ENCODE measurements at places on chromosomes 12 and 14.

GRCh38 chr12:26658991-26659390 lies 174.0 kb downstream of the ITPR2 start:
- no peak for DNase-seq

- peak; percentile 25 for DNase-seq
These were observed 116.5 kb downstream of the GPHN start for GRCh38 chr14:66624336-66624937.

GRCh38 chr14:64693810-64694165 lies 10.4 kb upstream of the PLEKHG3 start:
- no peak for DNase-seq

- no peak for DNase-seq
These were observed 1.1 kb downstream of the PPP4R4 start for GRCh38 chr14:94175011-94175745.

- DNase-seq = no peak
These were observed 65.8 kb upstream of the RASSF3 start for GRCh38 chr12:64544371-64545080.

DNA sequence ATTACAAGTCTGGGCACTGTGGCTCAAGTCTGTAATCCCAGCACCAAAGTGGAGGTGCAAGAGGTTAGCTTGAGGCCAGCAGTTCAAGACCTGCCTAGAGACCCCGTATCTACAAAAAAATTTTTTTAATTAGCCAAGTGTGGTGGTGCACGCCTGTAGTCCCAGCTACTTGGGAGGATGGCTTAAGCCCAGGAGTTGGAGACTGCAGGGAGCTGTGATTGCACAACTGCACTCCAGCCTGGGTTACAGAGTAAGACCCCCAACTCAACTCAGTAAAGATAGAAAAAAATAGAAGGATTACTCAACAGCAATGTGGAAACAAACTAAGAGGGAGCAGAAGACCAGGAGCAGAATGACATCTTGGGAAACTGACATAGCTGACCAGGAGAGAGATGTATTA lies 13.3 kb downstream of the SBNO1 start:
- no peak for DNase-seq

DNA sequence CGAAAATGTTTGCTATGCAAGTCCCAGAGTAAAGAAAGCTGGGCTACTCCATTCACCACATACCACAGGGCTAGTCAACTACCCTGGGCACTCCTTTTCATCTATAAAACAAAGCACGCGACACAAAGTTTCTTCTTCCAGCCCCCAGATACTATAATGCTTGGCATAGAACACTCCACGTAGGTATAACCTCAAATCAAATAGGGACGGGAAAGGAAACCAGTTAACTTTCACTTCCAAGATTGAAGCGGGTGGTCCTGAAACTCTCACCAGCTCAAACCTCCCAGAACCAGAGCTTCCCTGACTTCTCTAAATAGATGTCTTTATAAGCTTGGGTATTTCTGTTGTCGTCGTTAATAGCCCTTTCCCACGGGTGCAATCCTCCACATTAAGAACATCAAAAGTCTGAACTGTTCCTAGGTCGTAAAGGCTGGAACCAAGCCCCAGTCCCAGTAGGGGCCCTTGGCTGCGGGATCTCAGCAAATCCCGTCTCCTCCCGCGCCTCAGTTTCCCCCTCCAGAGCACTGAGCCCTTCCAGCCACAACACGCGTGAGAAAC lies 647 bp downstream of the LGMN start:
- no peak for DNase-seq

GRCh38 chr14:76761960-76762410 lies 717 bp downstream of the VASH1 start:
- DNase-seq = no peak

GRCh38 chr12:19561411-19561961 lies 122.2 kb downstream of the AEBP2 start:
- no peak for DNase-seq

- no peak for DNase-seq
These were observed 24.0 kb downstream of the CLECL1 start for GRCh38 chr12:9708853-9709252.

- DNase-seq = no peak
These were observed 32.8 kb upstream of the KLHL42 start for GRCh38 chr12:27747111-27747820.

DNA sequence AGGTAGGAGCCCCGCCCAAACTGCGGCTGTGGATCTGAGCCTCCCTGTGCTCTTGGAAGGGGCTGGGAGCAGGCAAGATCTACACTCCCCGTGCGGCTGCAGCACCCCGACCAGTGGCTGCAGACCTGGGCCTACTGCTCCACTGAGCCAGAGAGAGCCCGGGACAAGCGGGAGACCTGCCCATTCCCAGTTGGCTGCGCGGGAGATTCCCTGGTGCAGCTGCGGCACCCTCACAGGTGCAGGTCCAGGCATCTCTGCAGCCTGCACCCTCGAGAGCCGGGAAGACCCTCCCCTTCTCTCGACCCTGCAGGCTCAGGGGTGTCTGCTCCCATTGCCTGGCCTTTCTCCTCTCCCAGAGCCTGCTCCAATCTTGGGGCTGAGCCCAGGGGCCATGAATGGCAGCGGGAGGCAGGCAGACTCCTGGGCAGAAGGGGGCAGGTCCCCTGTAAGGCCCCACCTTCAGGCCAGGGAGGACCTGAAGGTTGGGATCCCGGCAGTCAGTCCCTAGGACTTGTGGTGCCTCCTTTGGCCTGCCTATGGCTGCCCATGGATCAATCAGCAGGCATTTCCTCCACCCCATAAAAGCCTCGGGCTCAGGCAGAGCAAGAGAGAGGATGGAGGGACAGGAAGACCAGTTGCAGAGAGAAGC lies 8.8 kb upstream of the A2M start:
- DNase-seq = no peak

DNA sequence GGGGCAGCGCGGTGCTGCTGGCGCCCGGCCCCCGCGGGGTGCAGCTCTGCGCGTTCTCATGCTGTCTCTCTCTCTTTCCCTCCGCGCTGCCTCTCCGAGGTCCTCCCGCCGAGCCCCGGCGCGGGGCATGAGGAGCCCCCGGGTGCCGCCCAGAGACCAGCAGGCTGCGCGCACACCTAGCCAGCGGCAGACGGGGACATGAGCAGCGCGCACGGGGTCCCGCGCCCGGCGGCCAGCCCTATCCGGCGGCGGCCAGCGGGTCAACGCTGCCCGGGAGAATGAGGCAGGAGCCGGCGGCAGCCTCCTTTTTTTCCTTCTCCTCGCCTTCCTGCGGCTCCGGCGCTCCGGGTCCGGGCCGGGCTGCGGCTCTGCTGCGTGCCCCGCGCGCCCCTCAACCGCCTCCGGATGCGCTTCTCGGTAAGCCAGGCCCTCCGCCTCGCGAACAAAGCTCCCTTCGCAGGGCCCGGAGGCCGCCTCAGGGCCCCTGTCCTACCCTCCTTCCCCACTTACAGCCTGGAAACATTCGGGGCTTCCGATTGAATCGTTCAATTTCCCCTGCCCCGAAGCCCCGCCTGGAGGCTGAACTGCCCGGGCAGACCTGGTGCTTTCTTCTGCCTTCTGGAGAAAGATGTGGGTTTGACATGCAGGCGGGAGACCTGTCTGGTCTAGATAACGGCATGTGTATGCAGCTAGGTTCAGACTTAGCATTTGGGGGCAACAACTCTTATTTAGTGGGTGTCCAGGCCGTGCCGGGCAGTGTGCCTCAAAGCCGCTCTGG lies at the start of gene TUNAR:
Gene TUNAR, plus strand, starts transcription at position 72 of the 778 bp plus-strand sequence.
- DNase-seq = no peak

- no peak for DNase-seq
These were observed 42.0 kb downstream of the MOK start for GRCh38 chr14:102262929-102263462.

DNA sequence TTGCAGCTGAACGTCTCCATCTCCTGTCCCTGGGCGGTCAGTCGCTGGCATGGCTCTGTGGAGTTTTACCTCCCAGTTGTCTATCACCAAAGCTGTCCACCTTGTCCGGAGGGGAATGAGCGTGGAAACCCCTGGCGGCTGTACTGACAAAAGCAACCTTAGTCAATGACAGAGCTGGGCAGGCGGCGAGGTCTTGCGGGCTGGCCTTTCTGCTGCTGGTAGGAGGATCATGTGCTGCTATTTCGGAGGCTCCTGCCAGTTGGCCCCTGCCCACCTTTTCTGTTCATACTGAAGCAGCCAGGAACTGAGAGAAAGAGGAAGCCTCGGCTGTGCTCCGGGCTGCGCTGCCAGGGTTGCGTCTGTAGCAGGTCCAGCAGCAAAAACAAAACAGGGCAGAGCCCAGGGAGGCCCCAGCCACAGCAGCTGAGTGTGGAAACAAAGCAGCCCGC lies 57.7 kb downstream of the HMGA2 start:
- no peak for DNase-seq

DNA sequence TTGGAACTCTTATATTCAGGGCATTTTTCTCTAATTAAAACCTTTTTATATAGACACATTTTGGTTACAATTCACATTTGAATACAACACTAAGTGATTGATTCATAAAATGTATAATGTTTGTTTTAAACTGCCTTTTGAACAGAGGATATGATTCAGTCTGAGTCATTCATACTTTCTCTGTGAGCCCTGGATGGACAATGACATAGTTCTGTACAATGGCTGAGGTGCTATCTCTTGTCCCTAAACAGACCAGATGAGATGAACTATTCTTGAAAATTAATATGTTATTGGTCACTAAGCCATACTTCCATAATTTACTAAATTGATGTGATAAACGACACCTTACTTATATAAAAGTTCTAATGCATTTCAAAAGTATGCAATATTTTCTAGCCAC lies 199.7 kb upstream of the ATXN7L3B start:
- no peak for DNase-seq

DNA sequence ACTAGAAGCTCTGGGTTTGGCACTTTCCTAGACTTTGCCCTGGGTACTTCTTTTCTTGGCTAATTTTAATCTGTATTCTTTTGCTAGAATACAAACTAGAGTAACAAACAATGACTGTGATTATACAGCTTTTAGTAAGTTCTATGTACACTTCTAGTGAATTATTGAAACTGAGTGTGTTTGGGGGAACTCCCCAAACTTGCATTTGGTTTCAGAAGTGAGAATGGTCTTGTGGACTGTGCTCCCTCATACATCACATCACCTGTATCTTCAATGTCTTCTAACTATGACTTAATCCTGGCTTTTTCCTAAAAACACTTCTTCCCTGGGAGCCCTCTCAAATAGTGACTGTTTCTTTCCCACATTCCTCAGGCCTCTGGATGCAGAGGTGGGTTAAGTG lies 23.6 kb upstream of the SSTR1 start:
- DNase-seq = no peak

GRCh38 chr12:132343294-132344004 lies 14.1 kb upstream of the GALNT9 start:
- no peak for DNase-seq

GRCh38 chr12:6528539-6529235 lies 5.6 kb upstream of the GAPDH start:
- DNase-seq = no peak

- DNase-seq = no peak
These were observed 101.8 kb upstream of the NAP1L1 start for GRCh38 chr12:76186131-76186906.

GRCh38 chr14:95697764-95698163 lies 11.5 kb downstream of the TCL1B start:
- DNase-seq = no peak

DNA sequence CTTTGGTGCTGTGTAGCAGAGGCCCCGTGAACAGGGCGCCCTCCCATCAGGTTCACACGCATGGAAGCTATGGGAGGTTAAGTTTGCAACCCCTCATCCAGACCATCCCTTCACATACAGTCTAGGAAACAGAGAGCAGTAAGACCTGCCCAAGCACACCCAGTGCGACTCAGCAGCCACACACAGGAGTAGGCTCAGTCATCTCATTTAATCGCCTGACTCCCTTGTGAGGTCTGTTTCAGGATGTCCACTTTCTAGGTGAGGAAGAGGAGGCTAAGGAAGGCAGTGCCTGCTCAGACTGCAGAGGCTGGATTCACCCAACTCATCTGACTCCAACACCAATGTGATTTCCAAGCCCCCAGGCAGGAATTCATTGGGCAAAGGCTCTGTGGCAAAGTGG lies 11.9 kb downstream of the BDKRB1 start:
- no peak for DNase-seq

DNA sequence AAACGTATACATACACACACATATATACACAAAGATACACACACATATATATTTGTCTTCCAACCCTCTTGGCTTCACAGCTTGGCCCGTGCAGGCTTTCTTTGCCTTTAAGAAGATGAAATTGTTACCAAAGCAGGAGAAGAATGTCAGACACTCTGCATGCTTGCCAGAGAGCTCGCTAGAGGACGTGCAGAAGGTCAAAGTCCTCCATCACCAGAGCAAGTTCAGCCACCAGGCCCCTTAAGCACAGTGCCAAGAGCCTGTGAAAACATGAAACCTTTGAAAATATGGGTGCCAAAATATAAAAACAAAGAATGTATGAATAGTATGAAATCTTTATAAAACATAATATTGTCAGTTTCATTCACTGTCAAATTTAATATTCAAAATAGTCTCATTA lies 14.9 kb upstream of the MCRS1 start:
- DNase-seq = no peak

DNA sequence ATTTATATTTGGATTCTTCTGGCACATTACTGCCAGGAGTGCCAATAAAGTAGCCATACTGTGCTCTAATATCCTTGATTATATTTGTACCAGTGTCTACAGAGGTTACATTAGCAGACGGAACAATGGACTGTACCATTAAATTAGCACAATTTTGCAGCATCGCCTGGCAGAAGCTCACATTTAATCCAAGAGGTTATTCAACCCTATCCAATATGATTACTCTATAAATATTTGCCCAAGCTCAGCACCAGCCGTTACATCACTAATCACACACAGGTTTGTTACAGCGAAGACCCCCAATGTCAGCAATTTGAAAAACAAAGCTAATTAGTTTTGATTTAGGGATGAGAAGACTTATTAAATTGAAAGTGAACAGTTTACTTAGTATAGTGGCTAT lies 16.9 kb upstream of the MGST1 start:
- no peak for DNase-seq

- DNase-seq = no peak
These were observed 155.1 kb upstream of the HMGA2 start for GRCh38 chr12:65668981-65669695.

- DNase-seq = no peak
These were observed 156.3 kb downstream of the DPF3 start for GRCh38 chr14:72737560-72737943.

DNA sequence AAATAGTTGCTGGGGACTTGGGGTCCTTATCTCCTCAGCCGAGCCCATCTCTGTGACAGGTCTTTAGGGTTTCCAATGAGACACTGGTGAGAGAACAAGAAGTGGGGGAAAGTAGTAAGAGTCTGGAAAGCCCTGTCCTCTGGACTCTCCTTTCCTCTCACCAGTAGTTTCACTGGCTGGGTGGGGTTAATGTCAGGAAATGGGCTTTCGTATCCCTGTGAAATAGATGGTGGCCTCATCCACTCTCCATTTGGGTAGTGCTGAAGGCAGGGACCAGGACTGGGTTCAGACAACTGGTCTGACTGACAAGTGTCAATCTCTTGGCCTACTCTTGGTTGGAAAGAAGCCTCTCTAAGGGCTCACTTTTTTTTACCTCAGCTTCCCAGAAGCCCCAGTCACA lies 7.5 kb downstream of the ZNF385A start:
- DNase-seq = no peak

DNA sequence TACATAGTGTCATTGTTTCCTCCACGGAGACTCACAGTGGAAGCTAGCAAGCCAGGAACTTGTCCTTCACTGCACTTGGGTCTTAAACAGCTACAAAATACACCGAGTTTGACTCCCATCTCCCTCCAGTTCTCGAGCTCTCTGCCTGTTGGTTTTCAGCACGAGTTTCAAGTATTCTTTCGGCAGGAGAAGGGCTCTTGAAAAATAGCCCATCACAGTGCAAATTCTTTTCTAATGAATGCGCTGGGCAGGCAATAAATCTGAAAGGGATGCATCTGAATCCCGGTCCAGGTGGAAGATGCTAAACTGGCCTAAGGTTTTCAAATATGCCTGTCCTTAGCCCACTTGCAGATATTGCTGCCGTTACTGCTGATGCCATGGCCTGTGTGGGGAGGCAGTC lies 173.9 kb downstream of the CACNA1C start:
- DNase-seq = no peak
